ENCODE measurements at places on chromosomes 6 and 20.

DNA sequence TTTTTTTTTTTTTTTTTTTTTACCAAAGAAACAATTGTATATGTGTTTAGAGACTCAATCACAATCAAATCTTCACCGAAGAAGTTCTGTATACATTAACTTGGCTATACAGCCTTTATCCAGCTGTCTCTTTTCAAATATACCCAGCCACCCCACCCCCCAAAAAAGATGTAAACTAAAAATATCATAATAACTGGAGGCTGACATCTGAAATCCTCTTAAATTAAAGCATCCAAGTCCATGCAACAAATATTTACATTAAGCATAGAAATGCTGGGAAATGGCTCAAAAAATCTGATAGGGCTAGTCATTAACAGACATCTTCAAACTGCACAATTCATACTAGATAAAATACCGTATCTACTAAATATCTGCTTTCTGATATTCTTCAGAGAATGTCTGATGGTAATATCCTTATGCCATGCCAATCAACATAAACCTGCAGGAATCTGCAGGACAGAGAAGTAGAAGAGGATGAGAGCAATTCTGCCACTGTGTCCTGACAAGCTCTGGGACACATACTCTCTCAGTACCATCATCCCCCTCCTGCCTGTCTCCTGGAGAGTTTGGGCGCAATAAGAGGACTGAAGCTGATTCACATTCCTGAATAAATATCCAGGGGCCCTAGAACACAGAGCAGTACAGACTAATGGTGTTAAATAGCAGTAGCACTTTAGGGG is 152.4 kb downstream of the KIF6 start:
- DNase-seq, result no peak

DNA sequence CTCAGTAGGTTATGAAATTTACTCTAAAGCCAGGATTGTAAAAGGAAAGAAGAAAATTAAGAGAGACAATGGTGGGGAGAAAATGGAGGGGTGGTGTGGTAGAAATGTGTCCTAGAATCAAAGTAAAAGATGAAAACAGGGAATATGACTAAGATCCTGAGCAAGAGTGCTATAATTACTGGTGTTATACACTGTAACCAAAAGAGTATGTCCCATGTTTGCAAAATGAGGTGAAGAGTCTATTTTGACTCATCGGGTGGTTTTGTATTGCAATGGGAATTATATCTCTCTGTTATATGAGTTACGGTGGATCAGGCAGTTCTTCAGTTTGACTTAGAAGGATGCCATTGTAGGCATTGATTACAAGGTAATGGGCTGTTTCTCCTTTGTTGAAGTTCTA is 8.5 kb downstream of the L3MBTL3 start:
- DNase-seq, result no peak

GRCh38 chr20:40957265-40957760 is 71.3 kb upstream of the TOP1 start:
- no peak for DNase-seq

GRCh38 chr20:62989201-62989601 is 17.6 kb downstream of the BHLHE23 start:
- DNase-seq, result no peak

- no peak for DNase-seq
These were observed 100.9 kb downstream of the FUT9 start for GRCh38 chr6:96116674-96117073.

- DNase-seq, result no peak
These were observed 62.3 kb upstream of the TBC1D7 start for GRCh38 chr6:13390658-13391057.

Measured in hippocampal formation (tissue), 2 donors.